ENCODE measurements at places on chromosomes 7 and 10.

DNA sequence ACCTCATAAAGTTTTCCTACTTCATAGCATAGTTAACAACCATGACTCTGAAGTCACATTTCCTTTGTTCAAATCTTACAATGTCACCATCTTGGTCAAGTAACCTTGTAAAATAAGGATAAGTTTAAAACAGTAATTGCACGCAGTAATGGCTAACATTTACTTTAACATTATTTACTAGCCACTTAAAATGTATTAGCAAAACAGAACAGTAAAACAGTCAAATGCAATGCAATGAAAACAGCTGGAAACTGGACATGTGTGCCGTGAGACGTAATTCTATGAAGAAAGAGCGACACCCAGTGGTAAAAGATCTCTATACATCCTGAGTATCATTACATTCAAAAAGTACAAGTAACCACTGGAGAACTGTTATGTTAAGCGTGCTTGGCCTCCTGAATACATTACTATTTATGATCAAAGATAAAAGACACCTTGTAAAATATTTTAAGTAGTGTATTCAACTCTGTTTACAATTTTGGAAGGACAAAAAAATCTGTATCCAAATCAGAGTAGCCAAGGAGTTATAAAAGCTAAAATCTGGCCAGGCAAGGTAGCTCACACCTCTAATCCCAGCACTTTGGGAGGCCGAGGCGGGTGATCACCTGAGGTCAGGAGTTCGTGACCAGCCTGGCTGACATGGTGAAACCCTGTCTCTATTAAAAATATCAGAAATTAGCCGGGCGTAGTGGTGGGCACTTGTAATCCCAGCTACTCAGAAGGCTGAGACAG lies 27.2 kb downstream of the ATE1 start:
- no peak for DNase-seq

DNA sequence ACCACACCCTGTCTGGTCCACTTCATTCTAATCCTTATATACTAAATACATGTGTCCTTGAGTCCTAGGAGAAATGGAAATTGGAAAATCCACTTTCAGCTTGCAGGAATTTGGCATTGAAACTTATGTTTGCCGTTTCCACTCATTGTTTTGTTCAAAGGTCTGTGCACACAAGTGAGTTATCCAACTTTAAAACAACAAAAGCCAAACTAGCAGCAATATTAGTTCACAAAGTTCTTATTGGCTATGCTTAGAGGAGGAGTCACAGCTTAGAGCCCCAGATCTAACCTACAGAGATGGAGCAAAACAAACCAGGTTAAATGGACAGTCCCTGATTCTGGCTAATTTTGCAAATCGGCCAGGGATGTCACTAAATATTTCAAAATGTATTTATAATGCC lies 44.6 kb upstream of the AFAP1L2 start:
- no peak for DNase-seq

DNA sequence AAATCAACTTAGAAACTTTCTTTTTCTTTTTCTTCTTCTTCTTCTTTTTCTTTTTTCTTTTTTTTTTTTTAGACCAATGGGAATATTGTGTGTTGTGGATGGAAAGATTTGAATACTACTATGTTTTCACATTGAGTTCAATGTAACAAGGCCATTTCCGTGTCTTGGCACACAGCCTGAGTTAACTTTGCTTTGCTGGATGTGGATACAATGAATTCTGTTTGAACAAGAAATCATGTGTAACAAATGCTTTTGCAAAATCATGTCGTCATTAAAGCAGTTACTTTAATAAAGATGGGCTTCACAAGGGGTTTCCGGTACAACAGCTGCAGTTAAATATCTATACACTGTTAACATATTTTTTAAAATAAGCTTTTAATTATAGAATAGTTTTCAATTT lies 13.5 kb upstream of the ENTPD1 start:
- DNase-seq, result no peak

DNA sequence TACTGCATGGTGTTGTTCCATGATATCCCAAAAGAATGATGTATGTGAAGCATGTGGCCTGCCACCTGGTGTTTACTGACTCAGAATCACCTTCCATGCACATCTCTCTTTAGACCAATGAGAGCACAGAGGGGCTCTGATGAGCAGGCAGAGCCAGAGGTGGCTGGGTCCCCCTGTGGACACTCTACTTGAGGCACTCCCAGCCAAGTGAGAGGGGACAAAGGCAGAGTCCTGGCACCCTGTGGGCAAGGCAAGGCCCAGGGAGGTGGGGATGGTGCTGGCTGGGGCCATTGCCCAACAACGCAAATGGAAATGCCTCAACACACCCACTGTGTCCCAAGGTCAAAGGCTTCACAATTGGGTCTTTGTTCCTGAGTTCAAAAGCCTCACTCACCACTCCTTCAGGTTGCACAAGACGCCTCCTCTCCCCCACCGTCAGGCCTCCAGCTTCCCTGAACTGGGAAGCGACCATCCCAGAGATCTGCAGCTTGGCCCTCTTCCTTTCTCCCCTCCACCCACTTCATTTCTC lies 164.6 kb downstream of the NEURL1 start:
- no peak for DNase-seq

DNA sequence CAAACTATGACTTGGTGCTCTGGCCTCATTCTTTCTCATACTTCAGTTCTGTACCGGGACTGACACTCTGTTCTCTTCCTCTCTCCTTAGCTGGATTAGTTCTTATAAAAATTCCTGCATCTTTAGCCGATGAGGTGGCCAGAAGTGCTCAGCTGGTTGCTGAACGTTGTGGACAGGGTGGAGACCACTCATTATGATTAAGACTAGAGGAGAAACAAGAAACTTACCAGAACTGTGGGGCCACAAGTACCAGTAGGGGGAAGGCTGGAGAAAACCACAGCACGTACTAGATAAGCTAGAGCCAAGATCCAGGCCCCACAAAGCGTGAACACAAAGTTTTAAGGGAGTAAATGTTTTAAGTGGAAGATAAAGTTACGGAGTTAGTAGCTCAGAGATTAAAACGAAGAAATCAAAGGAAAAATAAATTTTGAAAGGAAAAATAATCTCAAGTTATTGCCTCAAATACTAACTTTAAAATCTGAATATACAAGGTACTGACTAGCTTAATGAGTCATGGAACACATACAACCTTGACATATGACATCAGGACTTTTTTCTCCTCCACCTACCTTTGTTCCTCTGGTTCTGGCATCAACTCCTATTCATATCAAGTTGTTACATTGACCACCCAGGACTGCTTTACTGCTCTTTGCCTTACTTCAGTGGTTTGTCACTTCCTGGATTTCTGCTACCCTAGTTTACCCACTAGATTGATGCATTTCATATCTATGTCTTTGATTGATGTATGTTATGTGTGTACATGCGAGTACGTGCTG lies 469.0 kb downstream of the TFEC start:
- DNase-seq, result no peak

DNA sequence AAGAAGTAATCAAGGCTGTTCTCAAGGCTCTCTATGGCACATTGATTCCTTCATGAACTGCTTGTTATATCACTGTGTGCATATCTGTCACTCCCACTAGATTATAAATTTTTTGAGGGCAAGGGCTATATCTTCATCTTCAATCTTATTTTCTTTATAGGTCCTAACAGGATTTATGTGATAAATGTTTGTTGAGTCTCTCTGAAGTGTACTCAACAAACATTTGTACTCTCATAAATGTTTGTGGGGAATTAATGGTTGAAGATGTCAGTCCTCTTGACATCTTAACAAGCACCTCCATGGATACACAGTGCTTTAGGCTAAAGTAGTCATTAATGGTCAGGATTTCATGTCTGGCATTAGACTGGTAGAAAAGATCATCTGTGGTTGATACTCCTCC lies 143.2 kb downstream of the RNLS start:
- no peak for DNase-seq

- DNase-seq, result no peak
Observed at GRCh38 chr7:124084024-124084423, 51.2 kb upstream of the TMEM229A start.

DNA sequence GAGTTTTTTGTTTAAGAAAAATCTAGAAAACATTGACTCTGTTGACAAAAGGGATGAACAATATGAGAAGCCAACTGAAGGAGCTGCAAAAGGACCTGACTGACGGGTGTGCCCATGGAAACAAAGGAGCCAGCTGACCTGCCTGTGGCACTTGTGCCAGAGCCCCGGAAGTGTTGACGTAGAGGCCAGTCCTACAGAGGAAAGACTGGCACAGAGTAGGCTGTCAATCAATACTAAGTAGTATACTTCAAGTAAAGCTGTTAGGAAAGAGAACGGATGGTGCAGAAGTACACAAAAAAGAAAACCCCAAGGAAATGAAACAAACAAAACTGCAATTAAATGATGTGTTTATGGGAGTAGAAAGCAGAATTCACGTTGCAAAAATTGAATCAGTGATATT lies 19.0 kb upstream of the ABI1 start:
- DNase-seq, result no peak

Data from cerebellar nuclear complex (tissue), 1 donor.